ENCODE measurements at places on chromosomes 4 and X. TPM values are rescaled to one million over a fixed set of nuclear protein-coding genes. Genes with fewer than 3 reads are reported as not detected.

Gene EREG
- 0.72 TPM for total RNA-seq

Gene EOLA2
- 16.0 TPM for total RNA-seq

Gene DUX4
- not detected for total RNA-seq

Gene RPS6KA6
- 10.3 TPM for total RNA-seq

Gene NEXMIF
- 2.5 TPM for total RNA-seq

Gene MTMR8
- total RNA-seq, result 3.5 TPM

Gene AIFM1
- total RNA-seq, result 22.0 TPM
